Immature natural killer cell (primary cell): ENCODE measurements at places on chromosomes 12 and 14. TPM values are rescaled to one million over a fixed set of nuclear protein-coding genes. Genes with fewer than 3 reads are reported as not detected.

DNA sequence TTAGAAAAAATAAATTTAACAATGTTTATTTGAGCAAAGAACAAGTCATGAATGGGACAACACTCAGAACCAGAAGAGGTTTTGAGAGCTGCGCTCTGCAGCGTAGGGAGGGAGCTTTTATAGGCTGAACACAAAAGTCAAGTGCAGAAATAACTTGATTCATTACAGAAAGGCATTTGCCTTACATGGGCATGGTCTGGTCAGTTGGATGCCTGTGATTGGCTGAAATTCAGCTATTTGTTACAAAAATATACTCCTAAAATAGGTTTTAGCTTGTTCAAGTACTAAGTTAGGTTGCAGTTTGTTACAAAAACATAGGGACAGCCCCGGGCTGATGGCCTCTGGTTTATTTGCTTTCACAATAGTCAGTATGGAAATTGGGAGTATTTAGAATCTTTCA is 118.0 kb downstream of the NUAK1 start:
- H3K27ac ChIP-seq, result no peak overlapping the region
- no peaks in the 10 kb centered on the region for H3K4me1 ChIP-seq
- H3K4me3 ChIP-seq, result no peak overlapping the region
- no peaks in the 10 kb centered on the region for H3K36me3 ChIP-seq
- DNase-seq, result no peak

- no peaks in the 10 kb centered on the region for H3K36me3 ChIP-seq
- no peak for DNase-seq
- H3K4me1 ChIP-seq, result peaks cover 8% of the 10 kb centered on the region
- peaks cover 14% of the 10 kb centered on the region for H3K27me3 ChIP-seq
- no peak overlapping the region for H3K27ac ChIP-seq
These were observed 1.2 kb upstream of the CLEC7A start for GRCh38 chr12:10131111-10131690.

Gene LTA4H
- 67.2 TPM for polyA plus RNA-seq

DNA sequence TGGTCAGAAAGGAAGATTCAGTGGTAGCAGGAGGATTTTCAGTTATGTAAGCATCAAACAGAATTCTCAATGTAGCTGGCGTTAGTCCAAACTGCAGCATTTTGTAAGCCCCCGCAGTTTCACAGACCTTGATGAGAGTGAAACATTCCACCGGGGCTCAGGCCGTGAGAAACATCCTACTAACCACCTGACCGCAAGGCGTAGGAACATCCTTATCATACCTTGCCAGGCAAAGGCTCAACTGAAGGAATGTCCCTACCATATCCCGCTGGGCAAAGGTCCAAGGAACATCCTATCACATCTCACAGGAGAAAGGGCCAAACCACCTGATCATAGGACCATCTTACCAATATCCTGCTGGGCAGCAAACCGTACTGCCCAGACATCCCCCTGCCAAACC is 624.8 kb upstream of the TMEM132C start:
- no peak overlapping the region for H3K27ac ChIP-seq
- no peaks in the 10 kb centered on the region for H3K36me3 ChIP-seq
- no peaks in the 10 kb centered on the region for H3K4me1 ChIP-seq
- no peaks in the 10 kb centered on the region for H3K27me3 ChIP-seq
- no peak overlapping the region for H3K4me3 ChIP-seq
- DNase-seq, result no peak

Gene CISTR
- polyA plus RNA-seq, result not detected

DNA sequence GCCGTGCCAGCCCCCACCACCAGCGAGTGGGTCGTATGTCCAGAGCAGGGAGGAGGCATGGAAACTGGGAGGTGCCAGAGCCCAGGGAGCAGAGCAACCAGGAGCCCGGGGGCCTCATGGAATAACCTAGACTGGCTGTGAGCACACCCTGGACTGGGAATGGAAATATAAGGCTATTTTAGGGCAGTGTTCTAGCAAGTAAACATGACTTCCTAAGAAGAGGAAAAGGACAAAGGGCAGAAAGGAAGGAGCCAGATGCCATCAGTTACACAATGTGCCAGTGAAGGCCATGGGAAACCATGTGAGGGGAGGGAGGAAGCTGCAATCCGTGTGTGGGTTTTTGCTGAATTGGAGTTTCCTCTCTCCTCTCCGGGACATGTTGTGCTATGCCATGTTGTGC is 18.7 kb upstream of the CPM start:
- no peak for DNase-seq
- H3K4me1 ChIP-seq, result no peaks in the 10 kb centered on the region
- peaks cover 2% of the 10 kb centered on the region for H3K27me3 ChIP-seq

- peaks cover 30% of the 10 kb centered on the region for H3K4me1 ChIP-seq
- no peak overlapping the region for H3K4me3 ChIP-seq
- H3K36me3 ChIP-seq, result no peaks in the 10 kb centered on the region
These were observed 5.0 kb downstream of the ATN1 start for GRCh38 chr12:6932766-6933165.

DNA sequence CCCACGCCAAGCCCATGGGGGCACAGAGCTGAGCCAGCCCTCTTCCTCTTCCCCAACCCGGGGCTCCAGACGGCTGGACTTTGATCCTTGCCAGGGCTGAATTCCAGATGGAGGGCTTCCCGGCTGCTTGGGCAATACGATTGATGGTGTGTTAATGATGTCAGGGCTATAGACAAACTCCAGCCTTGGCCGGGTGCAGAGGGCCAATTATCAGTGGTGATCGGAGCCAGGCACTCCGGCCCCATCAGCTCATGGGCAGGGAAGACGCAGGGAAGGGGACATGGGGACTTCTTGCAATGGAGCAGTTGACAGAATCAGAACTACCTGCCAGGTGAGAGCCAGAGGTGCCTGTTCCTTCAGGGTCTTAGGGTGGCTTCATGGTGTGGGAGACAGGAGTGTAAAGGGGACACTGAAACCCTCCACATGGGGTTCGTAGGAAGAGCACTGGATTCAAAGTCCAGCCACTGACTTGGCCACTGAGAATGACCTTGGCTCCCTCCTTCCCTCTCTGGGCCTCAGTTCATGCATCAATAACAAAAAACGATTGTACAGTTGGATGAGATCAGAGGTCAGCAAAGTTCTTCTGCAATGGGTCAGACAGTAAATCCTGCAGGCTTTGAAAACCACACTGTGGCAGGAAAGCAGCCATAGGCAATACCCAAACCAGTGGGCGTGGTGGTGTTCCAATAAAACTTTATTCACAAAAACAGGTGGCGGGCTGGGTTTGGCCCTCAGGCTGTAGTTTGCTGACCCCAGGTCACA is 333.7 kb downstream of the MED13L start:
- H3K4me3 ChIP-seq, result no peak overlapping the region
- no peak for DNase-seq
- H3K27me3 ChIP-seq, result peaks cover 8% of the 10 kb centered on the region
- H3K27ac ChIP-seq, result no peak overlapping the region

DNA sequence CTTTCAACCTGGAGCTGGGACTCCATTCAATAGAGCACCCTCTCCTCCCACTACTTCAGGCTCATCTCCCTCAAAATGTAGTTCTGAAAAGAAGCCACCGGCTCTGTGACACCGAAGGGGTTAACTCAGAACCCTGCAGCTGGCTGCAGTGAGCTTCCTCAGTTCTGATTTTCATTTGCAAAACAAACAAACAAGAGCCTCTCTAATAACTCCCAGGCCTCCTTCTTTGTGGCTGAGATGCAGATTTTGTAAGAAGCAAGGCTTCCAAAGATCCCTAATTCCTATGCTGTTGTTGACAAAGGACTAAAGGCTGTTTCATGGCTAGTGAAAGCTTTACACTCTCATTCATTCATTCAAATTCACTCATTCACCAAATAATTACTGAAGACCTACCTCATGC is 333.4 kb upstream of the TBX3 start:
- peaks cover 4% of the 10 kb centered on the region for H3K36me3 ChIP-seq
- H3K27ac ChIP-seq, result no peak overlapping the region
- no peak for DNase-seq
- no peak overlapping the region for H3K4me3 ChIP-seq
- H3K4me1 ChIP-seq, result no peaks in the 10 kb centered on the region

DNA sequence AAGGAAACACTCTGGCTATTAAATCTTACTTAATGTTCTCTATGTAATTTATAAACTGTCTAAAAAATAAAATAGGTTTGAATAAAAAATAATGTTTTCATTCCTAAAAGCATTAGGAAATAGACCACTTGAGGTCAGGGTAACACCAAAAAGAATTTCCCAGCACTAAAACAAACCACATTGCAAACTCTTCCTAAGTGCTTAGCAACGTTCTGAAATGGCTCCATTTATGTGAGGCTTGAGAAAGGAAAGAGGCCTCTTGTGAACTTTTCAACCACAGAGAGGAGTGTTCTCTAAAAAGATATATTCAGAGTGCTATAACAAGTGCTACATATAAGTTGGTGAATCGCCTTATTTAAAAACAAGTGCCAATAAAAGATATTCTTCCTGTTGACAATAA is 42.7 kb downstream of the ALX1 start:
- no peak overlapping the region for H3K4me3 ChIP-seq
- no peaks in the 10 kb centered on the region for H3K36me3 ChIP-seq
- no peak for DNase-seq
- no peaks in the 10 kb centered on the region for H3K4me1 ChIP-seq

GRCh38 chr14:82445810-82446570 is 912.3 kb upstream of the SEL1L start:
- no peaks in the 10 kb centered on the region for H3K36me3 ChIP-seq
- H3K27me3 ChIP-seq, result no peaks in the 10 kb centered on the region
- H3K27ac ChIP-seq, result no peak overlapping the region
- no peak overlapping the region for H3K4me3 ChIP-seq
- no peak for DNase-seq

GRCh38 chr12:54523637-54524036 is 25.8 kb upstream of the PDE1B start:
- H3K4me1 ChIP-seq, result no peaks in the 10 kb centered on the region
- no peak overlapping the region for H3K27ac ChIP-seq
- H3K4me3 ChIP-seq, result no peak overlapping the region

Gene SERPINA9
- not detected for polyA plus RNA-seq

- no peak overlapping the region for H3K27ac ChIP-seq
- H3K4me1 ChIP-seq, result peaks cover 21% of the 10 kb centered on the region
- DNase-seq, result no peak
These were observed 15.7 kb upstream of the AMN start for GRCh38 chr14:102906616-102907302.

- DNase-seq, result no peak
- no peak overlapping the region for H3K27ac ChIP-seq
- no peaks in the 10 kb centered on the region for H3K4me1 ChIP-seq
- peaks cover 4% of the 10 kb centered on the region for H3K36me3 ChIP-seq
- no peaks in the 10 kb centered on the region for H3K27me3 ChIP-seq
These were observed 8.6 kb downstream of the BRAP start for GRCh38 chr12:111677186-111677585.

Gene IQSEC3
- polyA plus RNA-seq, result not detected

GRCh38 chr12:106586803-106587684 is 4.2 kb downstream of the RFX4 start:
- H3K4me3 ChIP-seq, result no peak overlapping the region
- peaks cover 2% of the 10 kb centered on the region for H3K4me1 ChIP-seq
- H3K27ac ChIP-seq, result no peak overlapping the region
- H3K36me3 ChIP-seq, result no peaks in the 10 kb centered on the region
- no peak for DNase-seq

DNA sequence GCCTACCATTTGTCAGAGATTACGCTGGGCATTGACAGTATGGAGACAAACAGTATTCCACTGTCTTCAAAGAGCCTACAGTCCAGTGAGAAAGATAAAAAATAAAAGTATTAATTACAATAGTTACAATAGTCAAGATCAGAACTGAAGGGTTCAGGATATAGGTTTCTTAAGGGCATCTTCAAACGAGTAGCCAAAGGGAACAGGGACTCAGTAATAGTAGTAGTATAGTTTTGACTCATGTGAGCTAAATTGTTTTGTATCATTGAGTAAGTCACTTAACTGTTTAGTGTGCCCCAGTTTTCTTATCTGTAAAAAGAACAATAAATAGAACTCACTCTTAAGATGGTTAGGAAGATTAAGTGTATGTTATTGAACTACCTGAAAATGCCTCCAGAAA is 123.6 kb downstream of the METTL25 start:
- no peak overlapping the region for H3K27ac ChIP-seq
- H3K36me3 ChIP-seq, result peaks cover 31% of the 10 kb centered on the region
- H3K4me1 ChIP-seq, result no peaks in the 10 kb centered on the region
- no peak overlapping the region for H3K4me3 ChIP-seq
- H3K27me3 ChIP-seq, result no peaks in the 10 kb centered on the region
- DNase-seq, result no peak

- no peaks in the 10 kb centered on the region for H3K36me3 ChIP-seq
- DNase-seq, result no peak
- H3K4me3 ChIP-seq, result no peak overlapping the region
- no peaks in the 10 kb centered on the region for H3K4me1 ChIP-seq
- H3K27ac ChIP-seq, result no peak overlapping the region
- peaks cover 12% of the 10 kb centered on the region for H3K27me3 ChIP-seq
These were observed 214.5 kb downstream of the PCNX1 start for GRCh38 chr14:71121711-71122110.

DNA sequence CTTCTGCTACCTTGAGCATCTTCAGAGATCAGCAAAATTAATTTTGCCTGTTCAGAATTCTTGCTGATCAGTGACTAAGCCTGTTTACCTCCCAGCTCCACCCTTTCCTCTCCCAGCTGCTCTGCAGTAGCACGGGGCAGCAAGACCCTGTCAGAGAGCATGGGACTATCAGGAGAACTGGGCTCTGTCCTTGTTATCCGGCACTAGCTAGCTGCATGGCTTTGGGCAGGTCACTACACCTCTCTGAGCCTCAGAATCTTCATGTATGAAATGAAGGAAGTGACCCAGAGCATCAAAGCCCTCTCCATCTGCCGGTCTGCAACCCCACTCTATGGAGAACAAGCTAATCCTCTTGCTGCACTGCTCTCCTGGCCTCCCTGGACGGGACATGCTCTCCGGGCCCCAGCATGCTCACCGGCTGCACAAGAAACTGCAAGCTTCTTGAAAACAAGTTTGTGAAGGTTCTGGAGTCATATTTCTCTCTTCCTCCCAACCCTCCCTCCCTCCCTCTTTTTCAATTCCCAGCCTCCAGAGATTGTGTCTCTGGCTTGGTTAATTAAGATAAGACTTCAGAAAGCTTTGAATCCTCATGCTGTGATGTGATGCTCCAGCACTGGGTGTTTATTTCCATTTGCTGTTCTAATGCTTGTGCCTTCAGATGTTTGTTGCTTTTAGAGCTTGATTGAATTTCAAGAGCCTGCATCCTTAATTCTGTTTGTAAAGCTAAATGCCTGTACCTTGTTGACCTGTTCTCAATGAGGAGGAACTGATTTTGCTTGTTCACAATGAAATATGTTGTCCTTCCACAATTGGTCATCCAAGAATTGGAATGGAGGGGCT is 101.1 kb downstream of the CRACR2A start:
- H3K27ac ChIP-seq, result no peak overlapping the region
- peaks cover 2% of the 10 kb centered on the region for H3K27me3 ChIP-seq
- no peak for DNase-seq
